Muscle of leg (tissue), 16 donors: ENCODE measurements at places on chromosomes 2 and 18. TPM values are rescaled to one million over a fixed set of nuclear protein-coding genes. Genes with fewer than 3 reads are reported as not detected.

DNA sequence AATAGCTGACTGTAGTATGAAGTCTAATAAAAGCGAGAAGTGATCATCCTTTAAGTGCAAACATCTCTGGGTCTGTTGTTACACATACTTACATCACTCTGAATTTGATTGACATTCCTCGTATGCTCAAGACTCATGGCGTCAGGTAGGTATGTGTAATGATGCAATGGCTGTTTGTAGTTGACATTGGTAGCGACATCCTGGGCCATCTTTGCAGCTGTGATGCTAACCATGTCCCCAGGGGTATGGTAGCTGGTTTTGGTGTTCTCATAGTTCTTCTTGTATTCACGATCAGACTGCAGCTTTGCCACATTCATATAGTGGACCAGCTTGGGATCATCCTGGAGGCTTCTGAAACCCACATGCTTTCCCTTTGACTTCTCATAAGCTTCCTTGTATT, 62.0 kb downstream of the NEB start:
- no peak for DNase-seq

DSG2 gene
- total RNA-seq = 2.3 TPM

- DNase-seq = no peak
Observed at GRCh38 chr2:156864753-156865152, 392.8 kb upstream of the GALNT5 start.

UBE2E3 gene
- 105 TPM for total RNA-seq

DNA sequence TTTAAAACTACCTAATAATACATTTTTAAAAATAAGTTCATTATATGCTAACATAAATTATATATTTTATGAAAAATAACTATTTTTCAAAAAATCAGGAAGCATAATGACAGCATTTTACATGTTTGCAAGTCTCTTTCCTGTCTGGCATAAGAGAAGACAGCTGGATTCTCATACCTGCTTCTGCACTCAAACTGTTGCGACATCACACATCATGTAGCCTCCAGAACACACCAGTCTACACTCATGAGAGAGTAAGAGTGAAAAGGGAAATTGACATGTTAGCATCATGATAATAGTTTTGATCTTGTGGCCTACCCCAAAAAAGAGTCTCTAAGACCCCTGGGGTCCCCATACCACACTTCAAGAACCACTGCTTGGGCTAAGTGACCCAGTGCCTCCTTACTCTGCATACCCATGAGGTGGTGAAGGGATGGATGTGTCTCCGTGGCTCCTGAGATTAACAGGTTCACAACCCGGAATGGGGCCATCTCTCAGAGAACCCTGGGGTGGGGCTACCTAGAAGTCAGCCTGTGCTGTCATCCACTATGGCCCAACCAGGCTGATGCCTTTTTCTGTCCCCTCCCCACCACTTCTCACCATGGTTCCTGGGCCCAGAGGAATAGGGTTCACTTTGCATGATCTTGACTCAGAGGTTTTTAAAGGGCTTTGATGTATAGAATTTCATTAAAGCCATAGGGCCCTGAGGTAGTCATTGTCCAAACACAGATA, 102.6 kb upstream of the DAPL1 start:
- DNase-seq = no peak

ZSWIM2 gene
- total RNA-seq = not detected

DNA sequence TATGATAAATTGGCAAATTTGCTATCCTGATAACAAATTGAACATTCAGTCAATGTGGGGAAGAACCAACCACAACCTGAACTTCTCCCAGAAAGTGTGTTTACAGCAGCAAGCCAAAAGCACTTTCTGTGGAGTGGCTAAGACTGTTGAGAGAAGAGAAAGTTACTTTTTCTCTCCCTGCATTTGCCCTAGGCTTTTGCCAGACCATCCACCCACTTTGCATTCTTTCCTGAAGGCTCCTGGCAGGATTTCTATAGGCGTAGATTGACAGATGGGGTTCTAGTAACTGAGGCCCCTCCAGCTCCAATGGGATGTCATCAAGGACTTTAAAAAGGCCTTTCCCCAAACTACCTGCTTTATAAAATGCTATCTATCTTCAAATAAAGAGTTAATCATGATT, 215.2 kb downstream of the GULP1 start:
- DNase-seq = no peak

- no peak for DNase-seq
Observed at GRCh38 chr18:63832470-63832869, 55.0 kb upstream of the SERPINB2 start.

DNA sequence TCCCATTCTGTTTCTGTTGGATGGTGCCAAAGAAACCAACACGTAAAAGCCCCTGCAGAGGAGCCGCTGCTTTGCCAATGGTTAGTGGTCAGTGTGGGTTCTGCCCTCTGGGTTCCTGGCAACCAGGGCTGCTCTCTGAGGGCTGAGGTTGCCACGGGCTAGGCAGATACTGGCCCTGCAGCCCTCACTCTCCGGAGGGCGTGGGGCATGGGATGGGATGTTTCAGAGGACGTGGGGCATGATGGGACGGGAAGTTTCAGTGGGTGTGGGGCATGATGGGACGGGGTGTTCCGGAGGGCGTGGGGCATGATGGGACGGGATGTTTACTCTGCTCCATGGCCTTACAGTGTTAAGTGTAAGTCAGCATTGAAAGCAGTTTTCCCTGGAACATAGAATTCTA, 34.2 kb downstream of the ADI1 start:
- no peak for DNase-seq

DNA sequence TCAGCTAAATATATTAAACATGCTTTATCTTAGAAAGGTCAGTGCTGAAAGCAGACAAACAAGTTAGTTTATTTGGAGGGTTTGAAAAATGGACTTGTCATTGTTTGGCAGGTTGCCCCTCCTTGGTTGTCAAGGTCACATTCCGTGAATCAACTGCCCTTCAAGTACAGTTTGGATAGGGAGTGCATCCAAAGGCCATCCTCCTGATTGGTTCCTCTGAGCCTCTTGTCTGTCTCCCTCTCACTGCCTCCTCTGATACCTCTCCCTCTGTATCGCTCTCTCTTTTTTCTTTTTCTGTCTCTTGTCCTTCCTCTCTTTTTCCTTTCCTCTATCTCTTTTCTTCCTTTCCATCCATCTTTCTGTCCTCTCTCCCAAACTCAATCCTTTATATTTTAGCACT, 5.4 kb downstream of the ITGAV start:
- peak; percentile 17 for DNase-seq

GRCh38 chr2:174591740-174592139, 5.9 kb downstream of the WIPF1 start:
- DNase-seq = no peak

GRCh38 chr2:85578243-85579180, 1.1 kb downstream of the VAMP8 start:
- peak; percentile 59 for DNase-seq

DNA sequence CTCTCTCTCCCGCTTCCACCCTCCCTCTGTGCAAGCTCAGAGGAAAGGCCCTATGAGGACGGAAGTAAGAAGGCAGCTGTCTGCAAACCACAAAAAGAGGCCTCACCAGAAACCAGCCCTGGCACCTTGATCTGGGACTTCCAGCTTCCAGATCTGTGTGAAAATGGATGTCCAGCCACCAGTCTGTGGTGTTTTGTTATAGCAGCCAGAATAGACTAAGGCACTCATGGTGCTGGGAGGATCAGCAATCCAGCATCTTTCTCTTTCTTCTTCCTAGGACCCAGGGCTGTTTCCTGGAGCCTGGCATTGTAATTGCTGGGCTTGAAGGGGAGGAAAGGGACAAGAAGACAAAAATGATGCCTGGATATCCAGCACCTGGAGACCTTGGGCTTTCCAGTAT, 122.5 kb downstream of the SOCS6 start:
- DNase-seq = no peak

GRCh38 chr18:55316486-55317184, 271.4 kb downstream of the TCF4 start:
- peak; percentile 57 for DNase-seq

- DNase-seq = peak; percentile 93
Observed at GRCh38 chr2:22037274-22037673, 913.5 kb downstream of the TDRD15 start.

DNA sequence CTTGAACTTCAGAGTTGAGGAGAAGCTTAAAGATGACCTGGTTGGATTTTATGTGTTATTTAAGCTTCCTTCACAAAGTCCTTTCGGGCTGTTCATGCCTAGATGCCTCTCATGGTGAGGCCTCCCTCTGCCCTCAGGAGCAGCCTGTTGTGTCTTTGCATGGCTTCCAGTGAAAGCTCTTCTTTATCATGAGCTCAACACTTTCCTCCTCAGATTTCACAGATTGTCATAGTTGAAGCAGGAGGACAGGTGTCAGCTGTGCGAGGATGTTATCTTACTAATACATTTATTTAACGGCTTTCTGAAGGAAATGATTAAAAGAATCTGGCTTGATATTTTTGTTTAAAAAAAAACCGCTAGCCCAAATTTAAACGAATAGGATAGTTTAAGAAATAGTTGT, 48.8 kb upstream of the ITSN2 start:
- DNase-seq = peak; percentile 74

- DNase-seq = peak; percentile 55
Observed at GRCh38 chr18:13374468-13375301, 156.1 kb downstream of the LDLRAD4 start.

GRCh38 chr18:25164848-25165811, 186.8 kb downstream of the ZNF521 start:
- peak; percentile 70 for DNase-seq

DNA sequence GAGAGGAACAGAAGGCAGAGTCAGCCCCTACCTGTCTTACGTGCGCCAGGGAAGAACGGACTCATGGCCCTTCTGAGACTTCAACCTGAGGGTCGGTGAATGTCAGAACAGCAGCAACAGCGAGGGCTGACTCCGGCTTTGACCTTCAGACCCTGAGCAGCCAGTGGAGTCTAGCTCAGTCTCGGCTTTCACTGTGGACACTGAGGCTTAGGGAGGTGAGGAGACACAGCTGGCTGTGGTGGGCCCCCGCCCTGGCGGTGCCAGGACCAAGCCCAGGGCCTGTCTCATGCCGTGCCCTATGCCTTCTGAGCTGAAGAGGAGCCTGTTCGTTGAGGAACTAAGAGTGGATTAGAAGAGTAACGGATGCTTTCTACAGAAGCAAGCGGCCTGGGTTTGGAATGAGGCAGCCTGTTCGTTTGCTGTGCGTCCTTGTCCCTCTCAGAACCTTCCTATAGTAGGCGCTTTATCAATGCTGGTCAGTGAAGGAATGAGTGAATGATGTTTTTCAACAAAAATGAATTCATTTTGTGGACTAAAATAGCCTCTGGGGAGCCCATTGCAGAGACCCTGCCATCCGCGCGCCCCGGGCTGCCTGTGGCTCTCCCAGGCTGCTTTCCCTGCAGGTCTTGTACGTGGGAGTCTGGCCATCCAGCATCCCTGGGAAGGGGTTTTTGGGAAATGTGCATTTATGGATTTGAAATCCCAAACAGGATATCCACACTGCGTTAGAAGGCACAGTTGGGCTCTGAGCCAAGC, 38.9 kb downstream of the ASB1 start:
- no peak for DNase-seq

- no peak for DNase-seq
Observed at GRCh38 chr2:103448495-103448894, 686.7 kb downstream of the TMEM182 start.

- peak; percentile 70 for DNase-seq
Observed at GRCh38 chr2:118202707-118203303, 114.5 kb downstream of the INSIG2 start.

- no peak for DNase-seq
Observed at GRCh38 chr18:11747731-11748130, 58.7 kb downstream of the GNAL start.

- DNase-seq = peak; percentile 97
Observed at GRCh38 chr2:55051026-55051866, 995 bp upstream of the RTN4 start.

STARD6 gene
- total RNA-seq = 0.18 TPM

FAM124B gene
- total RNA-seq = 8.8 TPM

FAM228A gene
- total RNA-seq = 0.22 TPM

GRCh38 chr2:122747670-122748069, 992.2 kb downstream of the TSN start:
- DNase-seq = no peak

CFAP65 gene
- not detected for total RNA-seq

- no peak for DNase-seq
Observed at GRCh38 chr2:68302281-68302875, 17.4 kb downstream of the CNRIP1 start.

GRCh38 chr18:3015204-3015592, 2.3 kb upstream of the LPIN2 start:
- peak; percentile 43 for DNase-seq

DNA sequence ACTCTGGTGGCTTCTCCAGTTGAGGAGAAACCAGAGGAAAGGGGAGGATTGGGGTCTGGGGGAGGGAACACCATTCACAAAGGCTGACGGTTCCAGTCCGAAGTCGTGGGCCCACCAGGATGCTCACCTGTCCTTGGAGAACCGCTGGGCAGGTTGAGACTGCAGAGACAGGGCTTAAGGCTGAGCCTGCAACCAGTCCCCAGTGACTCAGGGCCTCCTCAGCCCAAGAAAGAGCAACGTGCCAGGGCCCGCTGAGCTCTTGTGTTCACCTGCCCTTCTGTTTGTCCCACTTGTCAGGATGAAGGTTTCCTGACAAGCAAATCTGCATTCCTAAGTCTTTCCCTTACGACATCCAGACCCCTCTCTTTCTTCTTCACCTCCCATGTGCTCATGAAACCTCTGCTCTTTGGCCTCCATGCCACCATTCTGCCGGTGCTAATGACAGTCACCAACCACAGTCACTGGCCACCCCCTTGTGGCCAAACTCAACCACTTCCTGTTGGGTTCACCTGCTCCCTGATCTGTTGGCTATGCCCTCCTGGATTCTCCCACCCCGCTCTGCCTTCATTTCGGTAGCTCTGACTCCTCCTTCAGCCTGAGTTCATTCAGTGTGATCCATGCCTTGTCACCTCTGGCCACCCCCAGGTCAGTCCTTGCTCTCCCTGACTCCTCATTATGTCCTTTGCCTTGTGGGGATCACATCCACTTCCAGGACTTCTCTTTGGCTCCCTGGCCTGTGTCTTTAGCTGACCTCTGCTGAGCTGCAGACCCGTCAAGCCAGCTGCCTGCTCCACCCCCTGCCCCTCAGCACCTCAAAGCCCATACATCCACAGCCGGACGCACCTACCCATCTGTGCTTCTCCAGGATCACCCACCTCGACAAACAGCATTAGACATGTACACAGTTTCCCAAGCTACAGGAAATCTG, 17.6 kb downstream of the EMX1 start:
- no peak for DNase-seq

GRCh38 chr2:237861875-237862527, 2.6 kb downstream of the RAMP1 start:
- DNase-seq = no peak

DNA sequence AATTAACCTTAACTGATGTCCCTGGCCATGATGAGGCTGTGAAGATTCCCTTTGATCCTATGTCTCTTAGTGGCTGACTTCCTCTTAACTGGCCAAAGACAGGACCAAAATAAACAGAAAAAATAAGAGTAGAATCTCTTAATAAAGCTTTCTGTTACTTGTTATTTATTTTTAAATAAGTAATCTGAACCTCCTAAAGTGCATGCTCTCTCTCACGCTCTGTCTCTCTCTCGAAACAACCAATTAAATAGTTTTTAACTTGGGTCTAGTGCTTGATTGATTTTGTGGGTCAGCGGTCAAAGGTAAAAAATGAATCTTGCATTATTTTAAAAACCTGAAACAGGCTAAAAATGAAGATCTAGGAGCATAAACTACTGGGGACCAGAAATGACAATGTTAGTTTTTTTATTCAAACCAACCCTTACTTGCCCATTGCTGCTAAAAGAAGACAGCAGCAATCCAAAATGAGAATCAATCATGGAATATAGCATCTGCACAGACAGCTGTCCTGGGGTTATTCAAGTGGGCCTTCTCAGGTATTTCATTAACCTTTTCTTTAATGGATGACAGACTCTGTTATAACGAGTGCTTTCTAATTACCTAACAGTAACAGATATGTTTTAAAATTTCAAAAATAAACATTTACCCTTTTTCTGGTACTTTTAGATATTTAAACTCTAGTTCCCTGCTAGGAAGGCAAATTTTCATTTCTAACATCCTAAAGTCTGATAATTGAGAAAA, 11.2 kb downstream of the GAREM1 start:
- DNase-seq = no peak

PRKAG3 gene
- 19.3 TPM for total RNA-seq
